NCI-H1694 treated with DMSO at 0.1 percent for 48 hours (cell line): ENCODE measurements at places on chromosomes 5 and 9.

DNA sequence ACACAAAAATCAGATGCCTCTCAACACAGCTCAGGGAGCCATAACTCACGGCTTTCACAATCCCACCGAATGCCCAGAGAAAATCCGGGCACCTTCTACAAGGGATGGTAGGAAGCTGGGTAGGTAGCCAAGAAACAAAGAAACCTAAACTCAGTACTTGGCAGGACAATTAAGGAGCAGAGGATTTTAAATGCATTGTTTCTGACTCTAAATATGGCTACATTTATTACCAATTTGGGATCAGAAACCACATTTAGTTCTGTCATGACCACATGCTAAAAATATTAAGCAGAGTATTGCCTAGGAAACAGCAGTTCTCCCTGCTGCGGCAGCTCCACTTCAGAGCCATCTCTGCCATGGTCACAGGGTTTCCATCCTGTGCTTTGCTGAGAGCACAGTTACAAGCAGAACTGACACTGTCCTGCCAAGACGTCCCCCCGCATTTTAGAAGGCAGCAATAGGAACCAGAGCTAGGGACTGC lies 57.5 kb downstream of the SIL1 start:
- DNase-seq: no peak

- no peak for DNase-seq
Measured at GRCh38 chr5:169652057-169652456, 15.0 kb downstream of the DOCK2 start.

DNA sequence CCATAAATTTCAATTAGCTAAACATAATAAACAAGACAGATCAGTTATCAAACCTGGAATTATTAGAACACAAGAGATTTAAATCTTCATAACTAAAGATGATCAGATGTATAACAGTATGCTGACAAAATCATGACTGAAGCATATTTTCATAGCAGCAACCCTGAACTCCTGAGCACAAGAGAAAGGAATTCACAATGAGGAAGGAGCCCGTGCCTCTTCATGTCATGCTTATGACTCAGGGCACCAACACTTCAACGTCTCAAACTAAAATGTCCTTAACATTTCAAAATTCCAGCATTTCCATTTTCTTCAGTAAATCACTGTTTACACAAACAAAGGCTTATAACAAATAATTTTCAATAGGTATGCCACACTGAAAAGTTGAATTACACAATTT lies 6.7 kb downstream of the AP3B1 start:
- DNase-seq: no peak

- no peak for DNase-seq
Measured at GRCh38 chr5:56421246-56422075, 188.3 kb upstream of the ANKRD55 start.

DNA sequence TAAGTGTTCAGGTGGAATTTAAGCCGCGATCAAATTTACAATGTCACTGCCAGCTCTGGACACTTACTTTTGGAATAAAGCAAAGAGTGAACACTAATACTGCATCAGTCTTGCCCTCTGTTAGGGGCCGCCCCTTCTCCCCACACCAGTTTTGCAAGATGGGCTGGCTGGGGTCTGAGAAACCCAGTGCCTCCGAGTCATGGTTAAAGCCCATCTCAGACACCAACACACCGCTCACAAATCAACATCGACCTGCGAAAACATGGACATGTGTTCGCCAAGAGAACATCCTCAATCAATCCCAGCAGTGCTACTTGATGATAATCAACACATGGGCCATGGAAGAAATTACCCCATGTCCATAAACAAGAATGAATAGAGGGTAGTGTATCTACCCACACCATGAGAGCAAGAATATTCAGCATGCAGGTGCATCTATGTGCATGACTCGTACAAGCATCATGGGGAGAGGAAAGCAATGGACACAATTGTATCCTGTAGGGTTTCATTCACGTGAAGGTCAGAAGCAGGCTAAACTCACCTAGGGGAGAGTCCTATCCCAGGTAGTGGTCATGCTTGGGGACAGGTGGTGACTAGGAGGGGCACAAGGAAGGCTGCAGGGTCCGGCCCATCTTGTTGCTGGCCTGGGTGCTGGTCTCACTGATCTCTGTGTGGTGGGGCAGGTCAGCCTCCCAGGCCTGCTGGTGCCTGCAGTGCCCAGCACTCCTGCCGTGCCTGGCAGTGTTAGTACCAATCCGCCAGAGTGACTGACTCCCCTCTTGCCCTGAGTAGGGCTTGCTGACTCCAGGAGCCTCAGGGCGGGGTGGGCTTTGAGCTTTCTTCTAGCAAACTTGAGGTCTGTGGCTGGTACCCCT lies 5.0 kb downstream of the S1PR3 start:
- DNase-seq: no peak

GRCh38 chr9:101398930-101399642 lies 435 bp downstream of the ZNF189 start:
- no peak for DNase-seq

DNA sequence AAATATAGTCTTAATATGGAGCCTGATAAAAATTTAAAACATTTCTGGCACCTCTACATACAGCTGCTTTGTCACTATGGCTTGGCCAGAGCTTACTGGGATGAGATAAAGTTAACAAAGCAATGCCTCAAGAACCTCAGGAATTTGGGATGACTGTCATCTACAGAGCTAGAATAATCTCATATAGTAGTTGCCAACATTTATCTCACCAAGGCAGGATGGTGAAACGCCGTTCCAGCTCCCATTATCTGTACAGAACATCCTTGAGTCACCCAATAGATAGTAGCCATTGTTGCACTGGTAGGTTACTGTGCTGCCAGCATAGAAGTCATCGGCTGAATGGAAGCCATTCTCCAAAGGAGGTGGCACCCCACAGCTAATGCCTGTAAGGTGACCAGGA lies 94.6 kb upstream of the TXNDC8 start:
- no peak for DNase-seq

GRCh38 chr5:109573766-109574165 lies 116.0 kb upstream of the MAN2A1 start:
- no peak for DNase-seq

- DNase-seq: no peak
Measured at GRCh38 chr9:31715250-31715649, 669.2 kb upstream of the ACO1 start.

DNA sequence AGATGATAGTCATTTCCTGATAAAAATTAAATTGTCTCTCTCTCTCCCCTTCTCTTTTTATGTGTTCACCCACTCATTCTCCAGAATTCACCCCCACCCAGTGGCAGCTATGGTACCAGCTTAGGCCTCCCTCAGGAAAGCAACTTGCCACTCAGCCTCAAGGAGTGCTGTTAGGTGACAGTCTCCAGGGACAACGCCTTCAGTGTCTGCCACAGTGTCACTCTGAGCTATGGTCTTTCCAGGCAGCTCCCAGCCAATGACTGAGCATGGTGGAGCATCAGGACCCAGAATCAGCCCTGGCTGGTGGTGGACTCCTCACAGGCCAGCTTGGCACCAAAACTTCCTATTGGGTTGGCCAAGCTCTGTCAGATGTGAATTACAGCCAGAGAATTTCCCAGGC lies 140.9 kb upstream of the PIK3R1 start:
- DNase-seq: no peak

GRCh38 chr9:10251490-10251889 lies 361.3 kb downstream of the PTPRD start:
- DNase-seq: no peak

DNA sequence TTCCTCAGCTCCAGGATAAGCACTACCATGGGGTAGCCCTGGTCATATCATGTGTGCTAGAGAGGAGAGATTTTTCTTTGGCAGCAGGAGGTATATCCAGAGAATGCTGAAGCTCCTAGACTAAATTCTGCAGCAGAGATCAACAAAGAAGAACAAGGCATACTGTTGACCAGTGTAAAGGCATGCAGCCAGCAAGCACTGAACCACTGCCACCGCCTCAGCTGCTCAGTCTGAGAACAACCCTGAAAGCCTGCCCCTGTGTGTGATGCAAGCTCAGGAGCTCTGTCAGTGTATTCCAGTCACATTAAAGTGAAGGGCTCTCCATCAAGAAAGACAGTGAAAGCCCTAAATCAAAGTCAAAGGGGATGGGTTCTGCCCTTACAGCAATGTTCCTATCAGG lies 439.5 kb upstream of the CD180 start:
- no peak for DNase-seq

DNA sequence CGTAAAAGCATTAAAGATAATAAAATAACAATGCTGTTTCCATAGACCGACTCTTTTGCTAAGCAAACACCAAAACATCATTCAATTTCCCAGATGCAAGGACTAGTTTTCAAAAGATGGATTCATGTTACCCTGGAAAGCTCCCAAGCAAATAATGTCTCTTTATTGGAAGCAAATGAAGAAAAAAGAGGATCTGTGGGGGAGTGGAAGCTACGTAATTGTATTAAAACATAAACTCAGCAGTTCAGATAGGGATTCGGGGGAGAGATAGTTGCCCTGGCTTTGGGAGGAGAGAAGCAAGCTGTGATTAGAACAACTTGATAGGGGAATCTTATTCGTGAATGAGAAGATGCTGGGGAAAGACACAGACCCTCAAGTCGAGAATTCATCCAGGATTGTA lies 491.0 kb upstream of the CLINT1 start:
- no peak for DNase-seq

DNA sequence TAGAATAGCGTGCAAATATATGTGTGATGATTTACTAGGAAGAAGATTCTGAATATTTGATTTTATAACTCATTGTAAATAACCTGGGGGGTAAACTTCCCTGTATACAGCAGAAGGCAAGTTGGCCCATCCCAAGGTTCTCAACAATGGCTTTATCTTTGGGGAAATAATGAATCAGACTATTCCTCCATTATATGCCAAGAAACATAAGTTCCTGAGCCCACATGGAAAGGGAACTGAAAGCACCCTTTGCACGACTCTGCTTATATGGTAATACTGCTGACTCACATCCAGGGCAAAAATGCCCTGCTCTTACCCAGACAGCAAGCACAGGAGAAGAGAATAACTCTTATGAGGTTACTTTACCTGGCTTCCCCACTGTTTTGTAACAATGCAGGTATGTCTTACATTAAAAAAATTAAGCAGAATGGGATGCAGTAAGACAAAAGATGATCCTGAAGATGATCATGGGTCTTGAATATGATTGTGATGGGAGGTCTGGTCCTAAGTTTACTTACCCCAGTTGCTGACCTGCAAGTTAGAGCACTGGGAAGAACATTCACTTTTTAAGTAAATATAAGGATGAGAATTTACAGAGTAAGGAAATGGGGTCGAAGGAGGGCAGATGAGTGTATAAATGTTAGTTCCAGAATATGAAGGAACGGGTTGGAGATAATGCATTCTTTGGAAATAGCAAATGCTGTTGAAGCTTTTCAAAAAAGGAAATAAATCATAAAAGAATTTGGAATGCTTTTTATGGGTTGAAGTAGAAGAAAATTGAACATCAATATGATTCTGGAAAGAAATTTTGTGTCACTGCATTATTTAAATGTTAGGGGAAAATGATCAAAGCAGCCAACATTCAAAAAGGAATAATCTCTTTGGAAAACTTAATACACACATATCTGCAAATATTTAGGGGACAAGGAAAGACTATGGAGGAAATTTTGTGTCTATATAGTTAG lies 428.4 kb upstream of the MPDZ start:
- no peak for DNase-seq

DNA sequence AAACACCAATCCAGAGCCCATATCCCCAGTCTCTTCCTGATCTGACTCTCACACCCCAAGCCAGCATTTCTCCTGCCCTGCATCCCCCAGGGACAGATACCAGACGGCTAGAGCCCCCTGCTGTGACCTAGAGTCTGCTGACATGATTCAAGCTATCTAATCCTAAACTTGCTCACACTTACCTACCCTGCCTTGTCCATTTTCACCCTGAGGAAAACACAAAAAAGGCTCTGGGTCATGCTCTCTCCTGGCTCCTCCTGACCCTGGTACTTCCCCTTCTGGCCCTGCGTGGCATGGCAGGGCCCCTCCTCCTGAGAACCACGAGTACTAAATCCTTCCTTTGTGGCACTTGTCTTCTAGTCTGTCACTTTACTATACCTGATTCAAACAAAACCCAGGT lies 2.8 kb upstream of the ARRDC1 start:
- no peak for DNase-seq

GRCh38 chr9:5455181-5455580 lies 4.8 kb downstream of the CD274 start:
- DNase-seq: no peak

DNA sequence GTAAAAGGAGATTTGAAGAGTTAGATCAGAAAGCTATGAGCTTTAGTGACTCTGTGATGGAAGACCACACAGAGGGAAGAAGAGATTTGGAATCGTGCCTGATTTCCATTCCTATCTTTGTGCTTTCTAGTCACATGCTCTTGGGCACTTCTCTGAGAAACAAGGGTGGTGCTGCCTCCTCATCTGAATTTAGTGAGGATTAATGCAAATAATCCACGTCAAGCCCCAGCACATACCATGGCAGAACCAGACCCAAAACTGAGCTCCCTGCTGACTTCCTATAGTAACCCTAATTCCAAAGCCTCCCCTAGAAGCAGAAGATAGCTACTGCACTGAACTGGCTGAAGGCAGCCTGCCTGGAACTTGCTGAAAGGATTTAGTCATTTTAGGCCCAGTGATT lies 17.7 kb downstream of the SLC45A2 start:
- DNase-seq: no peak

DNA sequence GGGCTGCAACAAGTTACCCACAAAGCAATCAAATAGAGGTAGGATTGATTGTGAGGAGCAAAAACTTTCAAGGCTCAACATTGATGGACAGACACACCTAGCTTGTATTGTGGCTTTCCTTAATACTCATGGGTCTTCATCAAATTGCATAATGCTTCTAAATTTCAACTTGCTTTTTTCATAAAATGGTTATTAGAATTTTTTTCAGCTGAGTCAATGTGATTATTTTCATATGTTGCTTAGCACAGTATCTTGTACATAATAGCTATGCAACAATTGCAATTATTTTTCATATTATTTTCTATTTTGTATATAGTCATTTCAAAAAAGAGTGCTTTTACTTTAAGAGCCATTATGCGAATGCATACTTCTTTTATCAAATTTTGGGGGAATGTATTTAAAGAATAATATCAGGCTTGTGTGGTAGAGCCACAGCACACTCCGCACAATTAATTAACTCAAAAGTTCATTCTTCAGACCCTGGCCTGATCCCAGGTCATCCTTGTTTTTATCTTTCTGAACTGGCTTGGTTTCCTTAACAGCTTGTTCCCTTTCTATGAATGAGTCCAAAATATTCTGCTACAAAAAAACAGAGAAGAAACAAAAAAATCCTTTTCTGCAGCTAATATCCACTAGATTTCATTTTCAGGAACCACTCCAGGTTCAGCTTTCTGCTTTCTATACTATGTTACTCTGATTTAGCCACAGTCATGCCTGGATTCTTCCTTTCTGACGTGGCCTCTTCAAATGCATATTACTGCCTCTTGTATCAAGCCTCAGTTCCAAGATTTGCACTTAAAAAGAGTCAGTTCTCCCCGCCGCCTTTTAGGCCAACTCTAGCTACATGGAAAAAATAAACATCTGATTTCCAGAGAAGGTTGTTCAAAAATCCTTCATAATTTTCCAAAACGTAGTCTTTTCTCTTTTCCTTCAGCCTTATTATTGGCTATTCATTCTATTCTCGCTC lies 45.3 kb upstream of the CDH9 start:
- DNase-seq: no peak
